ENCODE measurements at places on chromosomes 7 and 10.

GRCh38 chr7:27184337-27185012 is 557 bp downstream of the HOXA11 start:
- no peak for DNase-seq

- DNase-seq: no peak
These were observed 6.9 kb downstream of the WASL start for GRCh38 chr7:123741940-123742339.

GRCh38 chr7:43363035-43363791 is 219.7 kb upstream of the STK17A start:
- DNase-seq: no peak

DNA sequence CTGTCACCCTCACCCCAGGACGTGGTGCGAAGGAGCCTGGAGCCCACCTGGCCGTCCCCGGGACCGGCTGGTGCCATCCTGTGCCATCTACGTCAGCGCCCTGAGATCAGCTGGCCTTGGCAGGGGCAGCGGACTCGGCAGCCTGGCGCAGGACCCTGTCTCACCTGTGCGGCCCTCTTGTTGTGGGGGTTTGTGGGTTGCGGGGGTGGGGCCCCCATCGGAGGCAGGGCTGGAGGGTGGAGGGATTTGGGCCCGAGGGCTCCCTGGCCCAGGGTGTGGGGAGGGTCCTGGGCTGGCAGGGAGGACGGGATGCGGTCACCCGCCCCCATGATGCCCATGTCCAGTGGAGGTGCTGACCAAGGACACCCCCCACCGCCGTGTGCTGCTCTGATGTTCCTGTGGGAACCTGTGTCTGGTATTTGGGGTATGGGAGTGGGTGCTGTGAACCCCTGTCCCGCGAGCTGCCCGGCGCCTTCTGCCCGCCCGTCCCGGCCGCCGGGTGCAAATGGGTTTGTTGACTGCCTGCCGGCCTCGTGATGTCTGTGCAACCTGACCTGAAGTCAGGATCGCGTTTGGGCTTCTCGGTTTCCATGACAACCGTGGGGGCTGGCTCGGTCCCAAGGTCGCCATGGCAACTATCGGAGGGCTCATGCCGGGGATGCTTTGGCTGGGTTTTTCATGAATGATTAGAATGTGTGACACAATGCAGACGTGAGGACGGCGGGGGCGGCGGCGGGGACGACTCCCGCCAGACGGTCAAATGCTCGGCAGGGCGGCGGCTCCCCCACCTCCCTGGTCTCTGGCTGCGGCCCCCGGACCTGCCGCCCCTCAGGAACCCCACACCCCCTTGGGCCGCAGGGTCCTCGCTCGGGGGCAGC is 7.3 kb downstream of the MAFK start:
- DNase-seq: peak; percentile 82

GRCh38 chr10:10198363-10198762 is 819.3 kb upstream of the CELF2 start:
- DNase-seq: no peak

GRCh38 chr7:22179442-22179879 is 177.5 kb downstream of the RAPGEF5 start:
- no peak for DNase-seq

- DNase-seq: no peak
These were observed 1.2 kb upstream of the DKK1 start for GRCh38 chr10:52312942-52313255.

DNA sequence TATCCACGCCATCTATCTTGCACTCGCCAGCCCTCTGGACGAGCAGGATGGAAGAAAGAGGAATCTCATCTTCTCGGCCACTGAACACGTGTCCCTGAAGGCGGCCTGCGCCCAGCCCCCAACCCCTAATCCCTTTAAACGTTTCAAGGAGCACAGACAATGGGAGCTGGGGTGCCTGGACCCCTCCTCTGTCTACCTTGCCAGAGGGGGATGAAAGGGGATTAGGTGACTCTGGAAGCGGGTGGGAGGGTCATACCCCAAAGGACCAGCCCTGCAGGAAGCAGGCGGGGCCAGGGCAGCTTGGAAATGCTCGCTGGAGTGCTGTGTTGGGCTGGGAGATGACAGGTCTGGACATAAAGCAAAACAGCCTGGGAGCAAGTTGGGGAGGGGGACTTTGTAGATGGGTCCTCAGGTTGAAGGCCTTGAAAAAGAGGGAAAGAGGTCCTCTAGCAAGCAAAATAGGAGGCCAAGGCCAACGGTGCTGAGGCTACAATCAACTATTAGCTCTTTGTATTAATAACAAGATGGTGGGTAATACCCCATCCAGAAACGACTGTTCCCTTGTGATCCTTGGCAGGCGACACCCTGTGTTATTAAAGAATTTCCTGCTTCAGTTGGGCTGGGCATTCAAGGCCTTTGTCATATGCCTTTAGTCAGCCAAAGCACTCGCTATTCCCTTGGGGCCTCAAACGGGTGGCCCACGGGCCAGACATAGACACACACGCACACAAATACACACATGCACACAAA is 126.5 kb upstream of the UNC5B start:
- no peak for DNase-seq

GRCh38 chr7:111268941-111269340 is 178.0 kb downstream of the LRRN3 start:
- no peak for DNase-seq

- no peak for DNase-seq
These were observed 25.0 kb downstream of the ZPBP start for GRCh38 chr7:50068026-50068425.

GRCh38 chr7:101667920-101668319 is 38.8 kb upstream of the MYL10 start:
- no peak for DNase-seq

DNA sequence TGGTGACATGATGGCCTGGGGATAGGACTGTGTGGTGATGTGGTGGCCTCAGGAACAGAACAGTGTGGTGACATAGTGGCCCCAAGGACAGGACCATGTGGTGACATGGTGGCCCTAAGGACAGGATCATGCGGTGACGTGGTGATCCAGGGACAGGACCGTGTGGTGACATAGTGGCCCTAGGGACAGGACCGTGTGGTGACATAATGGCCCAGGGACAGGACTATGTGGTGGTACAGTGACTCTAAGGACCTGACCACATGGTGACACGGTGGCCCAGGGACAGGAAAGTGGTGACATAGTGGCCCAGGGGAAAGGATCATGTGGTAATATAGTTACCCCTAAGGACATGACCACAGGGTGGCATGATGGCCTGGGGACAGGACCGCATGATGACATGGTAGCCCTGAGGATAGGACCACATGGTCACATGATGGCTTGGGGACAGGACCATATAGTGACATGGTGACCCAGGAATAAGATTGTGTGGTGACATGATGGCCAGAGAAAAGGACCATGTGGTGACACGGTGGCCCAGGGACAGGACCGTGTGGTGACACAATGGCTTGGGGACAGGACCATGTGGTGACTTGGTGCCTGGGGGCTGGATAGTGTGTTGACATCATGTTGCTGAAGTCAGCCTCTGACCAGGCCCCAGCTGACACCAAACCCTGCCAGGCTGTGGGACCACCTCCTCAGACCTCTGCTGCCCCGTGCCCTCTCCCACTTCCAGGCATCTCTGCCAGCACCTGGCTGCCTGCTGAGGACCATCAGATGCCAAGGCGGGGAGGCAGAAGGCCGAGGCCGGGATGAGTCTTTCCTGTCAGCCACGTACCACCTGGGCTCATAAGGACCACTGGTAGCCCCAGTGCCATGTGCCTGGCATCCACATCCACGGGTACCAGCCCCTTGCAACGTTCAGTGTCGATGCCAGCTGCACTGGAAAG is 99.5 kb downstream of the ADAM12 start:
- DNase-seq: no peak

DNA sequence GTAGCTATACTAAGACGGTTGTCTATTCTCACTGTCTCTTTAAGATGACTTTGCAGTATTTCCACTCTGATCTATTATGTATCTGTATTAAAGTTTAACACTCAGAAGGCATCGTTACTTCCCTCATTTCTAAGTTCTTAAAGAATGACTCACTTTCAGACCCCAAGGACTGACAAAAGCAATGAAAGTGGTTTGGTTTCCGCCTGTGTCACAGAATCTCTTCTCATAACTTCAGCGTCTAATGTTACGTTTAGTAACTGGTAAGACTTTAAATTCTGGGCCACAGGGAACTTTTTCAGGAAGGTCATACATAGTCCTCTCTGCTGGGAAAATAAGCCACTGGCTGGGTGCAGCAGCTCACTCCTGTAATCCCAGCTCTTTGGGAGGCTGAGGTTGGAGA is 892.0 kb upstream of the AUTS2 start:
- DNase-seq: peak; percentile 96

GRCh38 chr7:24609059-24609458 is 35.8 kb downstream of the PALS2 start:
- no peak for DNase-seq

- DNase-seq: no peak
These were observed 83.9 kb downstream of the RAMP3 start for GRCh38 chr7:45241339-45242109.

DNA sequence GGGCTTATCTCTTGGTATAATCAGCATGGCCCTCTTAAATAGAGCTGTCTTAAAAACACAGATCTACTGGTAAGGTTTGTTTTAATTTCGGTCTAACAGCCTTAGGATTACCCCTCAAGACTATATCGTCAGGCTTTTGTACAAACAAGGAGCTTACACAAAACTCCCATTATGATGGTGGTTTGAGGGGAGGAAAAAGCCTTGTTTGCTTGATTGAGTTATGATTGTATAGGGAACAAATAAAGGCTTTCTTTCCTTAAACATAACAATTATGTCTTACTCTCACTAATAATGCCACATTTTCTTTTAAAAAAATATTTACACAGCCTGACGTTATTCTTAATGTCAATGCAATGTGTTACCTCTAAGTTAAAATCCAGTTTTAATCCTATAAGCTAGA is 188.8 kb upstream of the TCF7L2 start:
- DNase-seq: no peak

DNA sequence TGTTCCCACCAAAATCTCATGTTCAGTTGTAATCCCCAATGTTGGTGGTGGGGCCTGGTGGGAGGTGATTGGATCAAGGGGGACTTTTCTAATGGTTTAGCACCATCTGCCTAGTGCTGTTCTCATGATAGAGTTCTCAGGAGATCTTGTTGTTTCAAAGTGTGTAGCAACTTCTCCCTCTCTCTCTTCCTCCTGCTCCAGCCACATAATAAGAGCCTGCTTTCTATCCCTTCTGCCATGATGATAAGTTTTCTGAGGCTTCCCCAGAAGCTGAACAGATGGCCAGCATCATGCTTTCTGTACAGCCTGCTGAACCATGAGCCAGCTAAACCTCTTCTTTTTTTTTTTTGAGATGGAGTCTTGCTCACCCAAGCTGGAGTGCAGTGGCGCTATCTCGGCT is 910.6 kb downstream of the KCNMA1 start:
- no peak for DNase-seq

DNA sequence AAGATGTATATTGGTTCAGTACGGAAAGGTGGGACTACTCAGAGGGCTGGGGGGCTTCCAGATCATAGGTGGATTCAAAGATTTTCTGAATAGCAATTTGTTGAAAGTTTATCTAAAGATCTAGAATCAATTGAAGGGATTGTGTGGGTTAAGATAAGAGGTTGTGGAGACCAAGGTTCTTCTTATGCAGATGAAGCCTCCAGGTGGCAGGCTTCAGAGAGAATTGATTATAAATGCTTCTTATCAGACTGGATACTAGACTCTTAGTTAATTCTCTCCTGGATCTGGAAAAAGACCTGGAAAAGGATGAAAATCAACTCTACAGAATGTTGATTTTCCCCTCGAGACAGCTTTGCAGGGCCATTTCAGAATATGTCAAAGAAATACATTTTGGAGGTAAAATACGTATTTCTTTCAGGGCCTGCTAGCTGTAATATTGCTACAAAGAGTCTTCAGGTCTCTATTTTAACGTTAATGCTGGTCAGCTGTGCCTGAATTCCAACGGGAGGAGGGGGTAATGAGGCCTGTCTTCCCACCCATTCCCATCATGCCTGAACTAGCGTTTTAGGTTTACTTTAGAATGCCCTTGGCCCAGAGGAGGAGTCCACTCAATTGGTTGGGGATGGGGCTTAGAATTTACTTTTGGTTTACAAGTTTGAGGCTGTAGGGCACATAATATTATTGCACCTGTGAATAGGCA is 12.8 kb upstream of the GPR15LG start:
- DNase-seq: no peak

DNA sequence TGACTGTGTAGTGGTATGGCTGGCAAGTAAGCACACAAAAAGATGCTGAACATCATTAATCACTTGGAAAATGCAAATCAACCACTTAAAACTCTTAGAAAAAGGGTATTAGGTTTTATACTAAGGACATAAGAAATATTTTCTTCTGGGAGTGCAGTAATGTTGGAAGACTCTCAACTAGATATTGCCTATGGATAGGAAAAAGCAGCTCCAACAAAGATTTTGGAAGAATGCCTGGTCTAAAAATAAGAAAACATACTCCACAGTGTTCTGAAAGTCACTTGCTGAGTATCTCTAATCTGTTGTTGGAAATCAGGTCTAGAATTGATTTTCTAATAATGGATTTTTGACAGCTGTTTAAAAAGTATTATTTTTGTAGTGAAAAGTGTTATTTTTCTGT is 50.8 kb upstream of the PHYHIPL start:
- peak; percentile 86 for DNase-seq

DNA sequence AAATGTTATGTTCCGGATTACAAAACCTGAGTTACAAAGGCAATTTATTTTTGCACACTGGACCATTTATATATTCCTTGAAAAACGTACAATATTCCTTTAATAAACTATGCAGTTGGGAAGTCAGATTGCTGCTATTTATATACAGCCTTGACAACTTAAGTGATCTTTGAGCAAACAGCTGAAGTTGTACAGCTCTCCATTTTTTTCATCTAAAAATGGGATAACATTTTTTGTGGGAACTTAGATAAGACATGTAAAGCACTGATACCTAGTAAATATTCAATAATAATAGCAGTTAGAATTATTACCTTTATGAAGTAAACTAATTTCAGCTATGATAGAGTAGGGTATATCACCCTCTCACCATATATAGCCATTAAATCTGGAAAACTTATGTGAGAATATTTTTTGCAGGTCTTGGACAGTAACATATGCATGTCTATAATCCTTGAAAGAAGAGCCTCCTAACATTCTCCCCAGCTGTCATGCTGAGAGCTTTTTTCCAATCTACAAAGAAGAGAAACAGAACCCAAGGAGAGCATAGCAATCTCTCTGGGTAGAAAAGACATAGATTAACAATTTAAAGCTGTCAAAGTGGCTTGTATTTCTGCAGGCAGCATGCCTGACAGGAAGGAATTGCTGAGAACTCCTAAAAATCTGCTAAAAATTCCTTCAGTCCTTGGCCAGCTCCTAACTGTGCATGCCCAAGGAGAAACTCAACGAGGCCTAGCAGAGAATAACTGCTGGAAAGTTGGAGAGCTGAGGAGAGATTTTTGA is 326.0 kb downstream of the CRPPA start:
- peak; percentile 61 for DNase-seq

DNA sequence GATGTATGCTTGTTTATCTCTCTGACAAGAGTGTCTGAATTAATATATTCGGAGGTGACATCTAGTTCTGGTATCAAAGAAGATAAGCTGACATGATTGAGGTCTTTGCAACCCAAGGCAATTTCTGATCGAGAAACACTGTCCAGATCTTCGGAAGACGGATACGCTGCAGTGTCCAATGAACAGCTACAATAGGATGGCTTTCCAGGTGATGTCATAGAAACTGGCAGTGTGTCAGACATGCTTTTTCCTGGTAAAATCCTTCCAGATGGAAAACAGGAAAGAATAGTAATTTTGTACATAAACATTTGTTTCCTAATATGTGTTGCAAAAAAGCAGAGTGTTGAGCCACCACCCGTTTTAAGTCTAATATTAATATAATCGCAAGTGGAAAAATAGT is 33.4 kb downstream of the VWDE start:
- DNase-seq: peak; percentile 83
